ENCODE measurements at places on chromosomes 4 and X. TPM values are rescaled to one million over a fixed set of nuclear protein-coding genes. Genes with fewer than 3 reads are reported as not detected.

Gene PCYT1B
- 0.86 TPM for total RNA-seq

Gene ZAR1
- total RNA-seq, result not detected

GRCh38 chrX:120453985-120454384 is 15.1 kb downstream of the LAMP2 start:
- peak; percentile 29 for DNase-seq

Gene KDR
- 0.86 TPM for total RNA-seq

DNA sequence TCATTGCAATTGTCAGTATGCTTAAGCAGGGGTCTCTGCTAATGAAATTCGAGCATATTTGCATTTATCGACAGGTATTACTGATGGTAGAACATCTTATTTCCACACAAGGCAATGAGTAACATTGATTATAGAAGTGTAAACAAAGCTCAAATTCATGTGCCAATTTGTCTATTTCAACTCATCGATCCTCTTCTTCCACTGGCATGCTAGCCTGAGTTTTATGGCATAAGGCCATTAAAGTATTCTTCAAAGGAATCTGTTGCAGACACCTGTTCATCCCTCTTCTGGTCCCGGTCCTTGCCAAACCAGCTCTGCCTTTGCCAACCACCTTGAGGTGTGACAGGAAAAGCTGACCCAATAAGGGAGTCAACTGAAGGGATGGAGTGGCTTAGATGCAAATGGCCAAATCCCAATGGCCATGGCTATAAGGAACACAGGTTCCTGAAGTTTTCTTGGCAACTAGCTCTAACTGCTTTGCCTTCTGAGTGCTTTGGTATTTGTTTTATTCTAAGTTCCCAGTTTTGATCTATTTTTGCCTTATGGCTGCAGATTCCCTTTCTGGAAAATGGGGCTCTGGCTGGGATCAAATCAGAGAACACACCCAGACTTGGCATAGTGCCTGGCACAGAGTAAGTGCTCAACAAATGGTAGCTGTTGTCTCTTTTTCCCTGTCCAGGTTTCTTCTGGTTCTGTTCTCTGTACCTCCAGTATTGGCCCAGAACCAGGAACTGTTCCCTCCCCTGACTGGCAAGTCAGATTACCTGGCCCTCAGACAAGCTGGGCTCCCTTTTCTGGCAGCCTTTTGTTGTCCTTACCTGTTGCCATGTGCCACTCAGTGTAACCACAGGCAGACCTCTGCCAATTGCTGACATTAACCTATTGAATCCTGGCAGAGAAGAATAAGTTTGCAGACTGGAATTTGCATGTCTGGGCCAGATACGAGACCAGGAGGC is 63.1 kb downstream of the RTL9 start:
- no peak for DNase-seq

DNA sequence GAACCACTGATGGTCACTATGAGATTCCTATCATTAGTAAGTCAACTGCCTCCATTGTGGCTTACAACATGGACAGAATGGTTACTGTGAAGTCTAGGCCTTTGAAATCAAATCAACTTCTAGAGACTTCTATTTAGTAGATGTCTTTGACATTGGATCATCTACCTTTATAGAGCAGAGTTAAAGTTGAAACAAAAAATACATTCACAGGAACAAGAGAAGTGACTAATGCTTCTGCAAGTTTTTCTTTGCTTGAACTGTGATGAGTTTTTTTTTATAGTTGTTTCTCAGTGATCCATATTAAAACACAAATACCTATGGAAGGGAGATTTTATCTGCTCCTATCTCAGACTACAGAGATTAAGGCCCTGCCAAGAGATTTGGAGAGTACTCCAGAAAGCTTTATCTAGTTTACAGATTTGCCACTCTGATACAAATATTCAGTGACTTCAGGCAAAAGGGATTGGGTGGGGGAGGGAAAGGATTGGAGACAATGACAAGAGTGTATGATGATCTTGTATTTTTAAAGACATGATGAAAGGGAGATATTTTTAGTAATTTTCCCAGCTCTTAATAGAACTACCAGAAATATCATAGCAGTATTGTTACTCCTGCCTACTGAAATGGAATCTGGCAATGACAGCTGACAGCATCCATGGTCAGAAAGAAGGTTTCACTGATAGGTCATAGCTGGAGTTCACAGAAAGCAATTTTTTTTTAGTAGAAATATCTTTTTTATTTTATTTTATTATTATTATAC is 16.0 kb upstream of the EPGN start:
- no peak for DNase-seq

Gene TEX13B
- total RNA-seq, result not detected

- DNase-seq, result no peak
These were observed 72.2 kb upstream of the MXD4 start for GRCh38 chr4:2333916-2334644.

GRCh38 chr4:115113506-115114106 is at the start of gene NDST4:
Gene NDST4 (minus strand): TSS chr4:115113620. CDS start chr4:115077036, 36,584 bp downstream.
- DNase-seq, result peak; percentile 20

Gene EPHA5
- total RNA-seq, result 0.32 TPM

DNA sequence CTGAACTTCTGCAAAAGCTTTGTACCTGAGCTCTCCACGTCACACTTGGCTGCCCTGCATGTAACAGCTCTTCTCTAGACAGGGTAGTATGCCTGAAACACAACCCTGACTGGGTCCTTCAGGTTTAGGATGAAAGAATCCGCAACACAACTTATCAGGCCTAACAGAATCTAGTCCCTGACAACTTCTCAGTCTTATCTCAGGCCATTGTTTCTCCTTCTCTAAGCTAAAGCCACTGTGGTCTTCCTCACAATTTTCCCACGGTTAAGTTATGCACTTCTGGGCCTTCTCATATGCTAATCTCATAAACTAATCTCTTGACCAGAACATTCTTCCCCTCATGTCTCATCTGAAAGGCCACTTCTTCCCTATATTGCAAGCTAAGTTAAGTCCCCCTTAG is 10.8 kb upstream of the TMPRSS11B start:
- peak; percentile 48 for DNase-seq

DNA sequence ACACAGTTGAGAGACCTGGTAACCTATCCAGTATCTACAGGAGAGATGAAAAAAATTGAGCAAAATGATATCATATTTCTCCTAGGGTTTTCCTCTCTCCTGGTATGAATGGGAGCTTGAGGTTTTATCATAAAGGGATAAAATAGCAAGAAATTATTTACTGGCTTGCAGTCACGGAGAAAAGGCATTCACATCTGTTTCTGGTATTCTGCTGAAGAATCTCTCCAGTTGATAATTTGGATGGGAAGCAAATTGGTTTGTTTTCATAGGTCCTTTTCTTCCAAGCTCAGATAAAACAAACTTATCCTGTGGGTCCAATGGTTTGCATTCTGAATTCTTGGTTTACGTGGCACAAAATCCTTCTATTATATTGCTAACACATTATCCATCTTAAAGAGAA is 83.1 kb upstream of the GYPA start:
- DNase-seq, result no peak

- DNase-seq, result no peak
These were observed 41.0 kb downstream of the MAP7D3 start for GRCh38 chrX:136210243-136210642.

DNA sequence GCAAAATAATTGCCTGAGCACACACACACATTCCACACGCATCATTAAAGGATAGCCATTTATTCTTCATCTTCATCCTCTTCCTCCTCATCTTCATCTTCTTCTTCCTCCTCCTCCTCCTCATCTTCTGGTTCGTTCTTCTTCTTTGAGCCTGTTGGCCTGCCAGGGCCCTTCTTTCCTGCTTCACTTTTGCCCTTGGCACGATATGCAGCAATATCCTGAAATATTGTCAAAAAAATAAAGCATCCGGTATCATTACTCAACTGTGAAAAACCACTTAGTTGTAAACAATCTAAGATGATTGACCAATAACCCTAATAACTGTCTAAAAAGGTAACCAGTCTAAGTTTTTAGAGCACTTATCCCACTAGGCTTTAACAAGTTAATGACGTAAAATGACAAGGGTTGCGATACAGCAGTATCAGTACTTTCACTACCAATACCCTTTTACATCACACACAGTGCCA is 2.1 kb downstream of the HMGB2 start:
- peak; percentile 69 for DNase-seq

DNA sequence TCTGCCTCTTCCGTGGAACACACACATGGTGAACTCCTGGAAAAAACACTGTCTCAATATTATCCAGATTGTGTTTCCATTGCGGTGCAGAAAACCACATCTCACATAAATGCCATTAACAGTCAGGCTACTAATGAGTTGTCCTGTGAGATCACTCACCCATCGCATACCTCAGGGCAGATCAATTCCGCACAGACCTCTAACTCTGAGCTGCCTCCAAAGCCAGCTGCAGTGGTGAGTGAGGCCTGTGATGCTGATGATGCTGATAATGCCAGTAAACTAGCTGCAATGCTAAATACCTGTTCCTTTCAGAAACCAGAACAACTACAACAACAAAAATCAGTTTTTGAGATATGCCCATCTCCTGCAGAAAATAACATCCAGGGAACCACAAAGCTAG is 87.9 kb downstream of the TET2 start:
- no peak for DNase-seq

Gene TNMD
- not detected for total RNA-seq

Measured in fibroblast of villous mesenchyme (primary cell).